Frontal cortex (tissue), 4 donors: ENCODE measurements at places on chromosomes 7 and 10. TPM values are rescaled to one million over a fixed set of nuclear protein-coding genes. Genes with fewer than 3 reads are reported as not detected.
A peak's percentile ranks its signal among the peaks of the same experiment; 100 is the strongest.

DNA sequence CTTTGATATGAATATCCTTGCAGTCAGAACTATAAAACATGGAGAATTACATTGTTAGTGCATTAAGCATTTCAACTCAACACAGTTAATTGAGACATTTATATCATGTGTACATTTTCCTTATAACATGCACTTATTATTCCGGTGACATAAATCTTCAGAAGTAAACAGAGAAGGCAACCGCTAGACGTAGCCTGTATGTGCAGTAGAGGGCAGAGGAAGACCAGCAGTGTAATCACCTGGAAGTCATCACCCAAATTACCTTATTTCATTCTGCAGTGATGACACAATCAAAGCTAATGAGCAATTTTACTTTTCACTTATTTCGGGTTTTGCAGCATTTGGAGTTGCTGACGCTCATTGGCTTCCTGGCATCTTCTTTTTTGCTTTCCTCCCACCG, 394.6 kb downstream of the SDK1 start:
- no peak for DNase-seq

DNA sequence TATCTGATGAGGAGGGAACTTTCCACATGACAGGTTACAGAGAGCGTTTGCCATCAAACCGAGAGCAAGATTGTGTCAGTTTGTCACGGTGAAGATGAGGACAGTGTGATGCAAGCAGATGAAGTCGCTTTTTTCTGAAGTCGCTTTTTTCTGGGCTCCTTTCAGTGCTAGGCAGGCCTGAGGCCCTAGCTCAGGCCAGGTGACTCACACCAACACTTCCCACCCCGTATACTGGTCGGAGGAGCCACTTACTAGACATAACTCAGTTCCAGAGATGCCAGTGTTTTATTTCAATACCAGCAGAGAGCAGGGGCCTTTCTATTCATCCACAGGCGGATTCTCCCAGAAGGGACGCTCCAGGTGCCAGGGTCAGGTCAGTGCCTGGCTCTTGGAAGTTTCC, 58.9 kb downstream of the SFMBT2 start:
- no peak for DNase-seq

Gene SOSTDC1
- total RNA-seq, result 30.2 TPM

DNA sequence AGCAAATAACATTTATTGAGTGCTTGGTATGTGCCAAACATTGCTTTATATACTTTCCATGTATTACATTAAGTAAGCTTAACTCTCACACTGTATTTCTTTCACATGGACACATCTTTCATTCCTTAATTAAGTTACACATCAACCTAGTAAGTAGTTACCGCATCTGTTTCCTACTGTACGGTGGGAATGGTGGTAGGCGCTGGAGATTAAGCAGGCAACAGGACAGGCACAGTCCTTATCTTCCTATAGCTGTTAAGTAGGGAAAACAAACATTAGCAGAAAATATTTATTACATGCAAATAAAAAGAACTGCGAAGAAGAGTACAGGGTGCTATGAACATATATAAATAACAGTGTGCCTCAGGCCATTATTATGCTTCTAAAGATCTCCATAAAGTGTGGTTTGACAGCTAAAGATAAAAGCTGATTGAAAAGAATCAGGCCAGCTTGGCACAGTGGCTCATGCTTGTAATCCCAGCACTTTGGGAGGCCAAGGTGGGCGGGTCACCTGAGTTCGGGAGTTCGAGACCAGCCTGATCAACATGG, 105.0 kb downstream of the SUGCT start:
- no peak for DNase-seq

Gene PLXNA4
- total RNA-seq, result 67.7 TPM

Gene XRCC2
- 2.9 TPM for total RNA-seq

DNA sequence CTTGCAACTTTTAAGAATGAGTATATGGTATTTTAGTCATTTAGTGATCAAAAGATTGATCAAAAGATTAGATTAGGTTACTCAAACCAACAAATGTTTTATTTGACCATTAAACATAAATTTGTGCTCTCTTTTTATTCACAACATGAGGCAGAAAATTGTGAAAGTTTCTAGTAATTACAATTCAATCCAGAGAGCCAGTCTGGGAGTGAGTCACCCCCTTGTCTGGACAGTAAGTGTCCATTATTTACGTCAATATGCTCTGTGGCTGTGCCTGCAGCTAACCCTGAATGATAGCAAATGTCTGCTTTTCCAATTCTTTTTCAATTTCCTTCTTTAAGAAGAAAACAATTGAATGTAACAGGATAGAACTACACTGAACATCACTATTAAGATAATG, 27.9 kb downstream of the GNG11 start:
- no peak for DNase-seq

Gene PNLIP
- total RNA-seq, result not detected

- no peak for DNase-seq
Observed at GRCh38 chr7:30201161-30201666, 66.4 kb downstream of the MTURN start.

DNA sequence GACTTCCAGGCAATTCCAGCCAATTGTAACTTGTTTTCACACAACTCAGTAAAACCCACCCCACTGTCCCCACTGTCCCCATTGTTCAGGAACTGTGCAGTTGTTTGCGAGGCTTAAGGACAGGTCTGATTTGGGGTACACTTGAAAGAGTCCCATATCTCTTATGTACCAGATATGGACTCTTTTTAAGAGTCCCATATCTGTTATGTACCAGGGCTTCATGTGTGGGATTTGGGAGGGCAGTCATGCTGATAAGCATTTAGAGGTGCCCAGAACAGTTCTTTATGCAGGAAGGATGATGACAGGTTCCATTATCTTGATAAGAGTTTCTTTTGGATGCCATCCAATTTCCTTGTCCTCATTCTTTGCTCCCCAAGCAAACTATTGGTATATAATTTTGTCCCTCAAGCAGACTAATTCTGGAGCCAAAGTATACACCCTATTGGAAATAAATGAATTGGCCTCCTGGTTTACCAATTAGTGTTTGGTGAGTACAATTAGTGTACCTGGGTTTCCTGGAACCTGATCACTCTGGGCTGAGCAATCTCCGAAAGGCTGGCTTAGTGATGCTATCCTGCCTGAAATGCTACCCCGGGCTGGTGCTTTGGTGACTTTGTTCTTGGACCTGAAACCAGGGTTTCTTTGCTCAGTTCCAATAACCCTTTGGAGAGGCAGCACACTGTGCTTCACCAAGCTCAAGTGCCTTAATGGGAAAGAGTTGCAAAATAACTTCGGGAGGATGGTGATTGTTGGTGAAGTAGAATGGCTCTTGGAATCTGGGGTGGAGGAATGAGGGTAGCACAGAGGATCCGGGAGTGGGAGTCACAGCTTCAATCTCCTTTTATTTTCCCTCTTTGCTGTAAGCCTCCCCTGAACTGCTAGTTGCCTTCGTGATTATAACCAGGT, 6.2 kb upstream of the DMBT1 start:
- DNase-seq, result no peak

- DNase-seq, result no peak
Observed at GRCh38 chr7:151459726-151460473, 20.0 kb upstream of the CRYGN start.

GRCh38 chr10:71074176-71074755, 138.1 kb upstream of the UNC5B start:
- no peak for DNase-seq

Gene UTF1
- not detected for total RNA-seq

GRCh38 chr7:100562195-100563099, 11.3 kb downstream of the SAP25 start:
- DNase-seq, result no peak

- DNase-seq, result peak; percentile 52
Observed at GRCh38 chr10:97333601-97334369, 744 bp downstream of the FRAT2 start.

GRCh38 chr10:100823194-100823593, 77.8 kb downstream of the PAX2 start:
- DNase-seq, result no peak

Gene STEAP2
- total RNA-seq, result 2.4 TPM

Gene TFEC
- total RNA-seq, result 0.82 TPM

DNA sequence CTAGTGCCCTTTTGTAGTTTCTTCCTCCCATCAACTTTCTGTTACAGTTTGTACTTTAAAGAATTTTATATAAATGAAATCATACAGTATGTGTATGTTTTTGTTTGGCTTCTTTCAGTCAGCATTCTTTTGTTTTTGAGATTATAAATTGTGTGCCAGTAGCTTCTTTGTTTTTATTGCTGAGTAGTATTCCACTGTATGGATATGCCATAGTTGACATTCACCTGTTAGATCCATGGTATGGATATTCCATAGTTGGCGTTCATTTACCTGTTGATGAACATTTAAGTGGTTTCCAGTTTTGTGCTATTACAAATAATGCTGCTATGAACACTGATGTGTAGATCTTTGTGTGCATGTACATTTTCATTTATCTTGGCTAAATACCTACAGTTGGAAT, 70.8 kb upstream of the SYPL1 start:
- DNase-seq, result no peak

Gene PFKFB3
- 14.3 TPM for total RNA-seq

- no peak for DNase-seq
Observed at GRCh38 chr10:83023662-83024061, 1115.6 kb upstream of the GHITM start.

Gene HMX2
- not detected for total RNA-seq

Gene RBM20
- 0.41 TPM for total RNA-seq

GRCh38 chr10:92787557-92788152, 60.7 kb upstream of the EXOC6 start:
- no peak for DNase-seq

DNA sequence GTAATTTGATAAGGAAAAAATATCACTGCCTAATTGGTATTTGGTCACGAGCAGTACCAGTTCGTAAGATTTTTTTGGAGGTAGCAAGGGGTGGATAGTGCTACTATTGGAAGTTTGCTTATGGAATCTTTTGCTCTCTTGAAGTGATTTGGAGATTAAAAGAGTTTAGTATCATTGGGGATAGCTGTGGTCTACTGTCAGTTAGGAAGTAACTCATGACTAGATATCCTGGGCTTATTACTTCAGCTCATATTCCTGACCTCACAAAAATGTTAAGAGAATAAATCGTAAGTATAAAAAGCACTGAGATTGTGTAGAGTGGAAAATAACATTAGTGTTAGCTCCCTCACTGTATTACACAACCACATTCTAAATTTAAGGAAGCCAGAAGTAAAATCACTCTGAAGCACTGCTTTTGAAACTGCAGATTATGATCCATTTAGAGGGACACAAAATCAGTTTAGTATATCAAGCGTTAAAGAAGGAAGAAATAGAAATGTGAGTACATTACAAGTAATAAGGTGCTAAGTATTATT, 22.6 kb downstream of the SGPL1 start:
- no peak for DNase-seq

Gene MAP3K8
- total RNA-seq, result 4.9 TPM

Gene PNLIPRP1
- not detected for total RNA-seq

Gene RASSF4
- 8.6 TPM for total RNA-seq

Gene INSYN2A
- total RNA-seq, result 15.9 TPM

GRCh38 chr7:106813705-106814305, 51.3 kb upstream of the PIK3CG start:
- DNase-seq, result no peak

Gene TAS2R4
- 2.0 TPM for total RNA-seq

DNA sequence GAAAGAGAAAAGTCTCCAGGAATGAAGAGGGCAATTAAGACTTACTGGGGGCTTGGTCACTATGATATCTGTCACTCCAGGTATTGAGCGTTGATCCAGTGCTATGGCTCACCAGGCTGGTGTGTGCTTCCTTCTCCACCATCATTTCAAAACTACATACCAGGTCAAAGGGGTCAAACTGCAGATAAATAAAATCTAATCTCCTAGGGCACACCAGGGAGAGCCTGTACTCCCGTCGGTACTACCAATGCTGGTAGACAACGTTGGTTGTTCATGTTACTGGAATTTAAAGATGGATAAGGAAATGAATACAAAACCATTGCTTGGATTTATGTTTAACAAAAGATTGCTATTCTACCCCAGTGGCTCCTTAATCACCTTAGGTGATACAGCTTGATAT, 118.3 kb downstream of the MYO3A start:
- DNase-seq, result no peak

- DNase-seq, result peak; percentile 49
Observed at GRCh38 chr10:70052462-70053217, at the start of gene MACROH2A2. TSS of gene MACROH2A2 (plus strand) at chr10:70052846. CDS start at chr10:70075659, 22,813 bp downstream.

DNA sequence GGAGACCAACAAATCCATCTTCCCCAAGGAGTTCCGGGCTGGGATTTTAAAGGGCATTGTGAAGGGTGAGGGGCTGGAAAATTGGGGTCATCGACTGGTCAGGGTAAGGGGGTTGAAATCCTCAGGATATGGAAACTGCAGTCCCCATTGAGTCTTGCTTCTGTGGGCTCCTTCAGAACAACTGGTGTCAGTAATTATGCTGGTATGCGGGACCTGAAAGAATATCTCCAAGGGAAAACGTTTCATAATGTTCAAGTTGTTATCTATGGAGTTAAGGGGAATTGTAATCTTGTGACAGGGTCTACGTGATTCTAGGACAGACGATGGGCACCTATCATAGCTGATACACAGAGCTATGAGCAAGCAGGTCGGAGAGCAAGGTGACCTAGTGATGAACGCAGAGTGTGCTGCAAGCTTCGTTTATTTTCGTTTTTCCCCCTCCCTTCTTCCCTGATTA, 494 bp upstream of the RHBDD2 start:
- DNase-seq, result no peak

Gene CPVL
- total RNA-seq, result 54.6 TPM

- no peak for DNase-seq
Observed at GRCh38 chr10:122468307-122468925, 7.1 kb downstream of the HTRA1 start.

Gene OPN4
- total RNA-seq, result not detected

GRCh38 chr10:34918060-34918775, 103.1 kb upstream of the PARD3 start:
- DNase-seq, result no peak

DNA sequence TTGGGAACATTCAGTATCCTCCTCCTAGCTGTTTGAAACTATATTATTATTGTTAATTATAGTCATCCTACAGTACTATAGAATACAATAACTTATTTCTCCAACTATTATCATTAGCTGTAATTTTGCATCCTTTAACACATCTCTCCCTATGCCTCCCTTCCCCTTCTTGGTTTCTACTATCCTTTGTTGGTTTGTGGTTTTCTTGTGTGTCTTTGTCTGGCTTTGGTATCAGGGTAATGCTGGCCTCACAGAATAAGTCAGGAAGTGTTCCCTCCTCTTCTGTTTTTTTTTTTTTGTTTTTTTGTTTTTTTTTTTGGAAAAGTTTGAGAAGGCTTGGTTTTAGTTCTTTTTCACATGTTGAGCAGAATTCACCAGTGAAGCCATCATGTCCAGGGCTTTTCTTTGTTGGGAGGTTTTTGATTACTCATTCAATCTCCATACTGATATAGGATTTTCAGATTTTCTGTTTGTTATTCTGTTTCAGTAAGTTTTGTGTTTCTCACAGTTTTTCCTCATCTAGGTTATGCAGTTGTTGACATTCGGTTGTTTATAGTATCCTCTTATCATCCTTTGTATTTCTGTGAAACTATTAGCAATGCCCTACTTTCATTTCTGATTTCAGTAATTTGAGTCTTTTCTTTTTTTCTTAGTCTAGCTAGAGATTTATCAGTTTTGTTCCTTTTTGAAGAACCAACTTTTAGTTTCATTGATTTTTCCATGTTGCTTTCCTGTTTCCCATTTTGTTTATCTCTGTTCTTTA, 21.6 kb downstream of the C1GALT1 start:
- DNase-seq, result no peak
